Thoracic aorta (tissue), 2 donors: ENCODE measurements at places on chromosomes 12 and 14. TPM values are rescaled to one million over a fixed set of nuclear protein-coding genes. Genes with fewer than 3 reads are reported as not detected.

The KCNK10 gene
- total RNA-seq, result not detected

The ANO2 gene
- total RNA-seq, result 6.7 TPM

The CLEC4A gene
- total RNA-seq, result 5.1 TPM

The ARG2 gene
- 2.8 TPM for total RNA-seq

The KRT86 gene
- total RNA-seq, result not detected

The IFNG-AS1 gene
- total RNA-seq, result not detected

The SLC25A21 gene
- 1.2 TPM for total RNA-seq

The OAS2 gene
- total RNA-seq, result 11.9 TPM
